Activated CD4-positive, alpha-beta T cell treated with anti-CD3 and anti-CD28 coated beads, Interleukin-2, amount 50 U/mL, for 16 hours (primary cell): ENCODE measurements at places on chromosomes 1 and 21.

- no peak for DNase-seq
Observed at GRCh38 chr21:26473471-26473870, 99.6 kb downstream of the CYYR1 start.

DNA sequence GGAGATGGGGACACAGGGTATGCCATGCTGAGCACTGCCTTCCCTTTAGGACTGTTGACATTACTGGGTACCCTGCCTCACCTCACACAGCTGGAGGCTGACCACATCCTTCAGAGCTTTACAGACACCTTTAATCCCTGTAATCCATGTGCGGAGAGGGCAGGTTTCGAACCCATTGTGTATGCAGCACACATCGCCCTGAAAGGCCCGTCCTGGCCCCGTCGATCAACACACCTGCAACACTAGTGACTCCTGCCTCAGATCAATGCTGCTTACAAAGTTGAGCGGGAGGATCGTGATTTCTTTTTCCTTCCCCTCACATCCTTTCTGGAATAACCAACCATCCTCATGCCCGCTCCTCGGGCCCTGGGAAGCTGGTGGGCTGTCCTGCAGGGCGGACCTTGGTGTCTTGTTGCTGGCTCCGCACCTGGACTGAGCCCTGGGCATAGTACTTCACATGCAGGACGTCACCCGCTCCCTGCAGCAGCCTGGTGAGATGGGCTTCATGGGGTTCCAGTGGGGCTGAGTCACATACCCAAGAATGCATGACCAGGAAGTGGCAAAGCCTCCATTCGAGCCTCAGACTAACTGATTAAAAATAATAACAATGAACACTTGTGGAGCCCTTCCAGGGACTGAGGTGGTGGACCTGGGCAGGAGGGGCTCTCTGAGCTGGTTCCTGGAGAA is 403.6 kb downstream of the PTPRU start:
- DNase-seq, result no peak

GRCh38 chr1:114503916-114504422 is 7.0 kb downstream of the TRIM33 start:
- no peak for DNase-seq

- DNase-seq, result no peak
Observed at GRCh38 chr1:169680377-169681019, 30.9 kb downstream of the SELL start.

- DNase-seq, result no peak
Observed at GRCh38 chr1:201379733-201380242, 2.3 kb upstream of the TNNT2 start.

DNA sequence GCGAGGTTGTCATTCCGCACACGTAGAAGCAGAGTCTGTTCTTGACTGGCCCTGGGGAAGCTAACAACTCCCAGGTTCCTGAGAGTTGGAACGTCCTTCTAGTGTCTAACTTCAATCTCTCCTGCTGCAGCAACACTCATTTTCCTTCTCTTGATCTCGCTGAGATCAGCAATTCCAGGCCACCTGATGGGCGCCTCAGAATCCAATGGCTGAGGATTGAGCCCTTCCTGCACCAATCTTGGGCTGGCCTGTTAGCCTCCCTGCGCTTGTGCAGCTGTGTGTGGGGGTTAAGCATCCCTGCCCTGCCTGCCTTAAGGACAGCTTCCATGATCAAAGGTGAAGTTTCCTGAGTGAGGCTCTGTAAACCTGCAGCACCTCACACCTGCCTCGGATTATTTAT is 87.9 kb downstream of the SYT2 start:
- DNase-seq, result no peak

DNA sequence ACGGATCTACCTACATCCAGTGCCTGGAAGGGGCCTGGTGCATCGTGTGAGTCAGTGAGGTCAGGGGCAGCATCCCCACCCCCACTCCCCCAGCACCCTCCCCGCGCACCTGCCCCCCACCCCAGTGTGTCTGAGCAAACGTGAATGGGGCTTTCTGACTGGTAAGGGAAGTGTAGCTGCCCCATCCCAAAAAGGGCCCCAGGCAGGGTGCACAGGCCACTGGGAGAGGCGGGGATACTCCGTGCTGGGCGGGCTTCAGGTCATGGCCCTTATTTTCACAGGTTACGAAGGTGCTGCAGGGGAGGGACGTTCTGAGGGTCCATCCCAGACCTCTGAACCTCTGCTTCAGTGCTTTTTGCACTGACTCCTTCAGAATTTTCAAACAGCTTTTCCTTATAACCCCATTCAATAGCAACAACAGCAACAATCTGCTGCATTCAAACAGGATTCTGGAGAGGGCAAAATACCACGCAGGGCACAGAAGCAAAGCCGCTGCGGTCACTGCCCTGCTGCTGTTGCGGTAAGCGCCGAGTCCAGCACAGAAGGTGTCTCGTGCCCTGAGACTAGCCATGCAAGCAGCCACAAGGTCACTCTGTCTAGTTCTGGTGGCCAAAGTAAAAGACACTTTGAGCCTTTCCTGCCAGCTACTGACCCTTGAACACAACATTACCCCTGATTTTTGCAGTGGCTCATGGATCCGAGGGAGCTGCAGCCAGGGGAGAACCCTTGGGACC is 10.3 kb downstream of the TTC34 start:
- no peak for DNase-seq

DNA sequence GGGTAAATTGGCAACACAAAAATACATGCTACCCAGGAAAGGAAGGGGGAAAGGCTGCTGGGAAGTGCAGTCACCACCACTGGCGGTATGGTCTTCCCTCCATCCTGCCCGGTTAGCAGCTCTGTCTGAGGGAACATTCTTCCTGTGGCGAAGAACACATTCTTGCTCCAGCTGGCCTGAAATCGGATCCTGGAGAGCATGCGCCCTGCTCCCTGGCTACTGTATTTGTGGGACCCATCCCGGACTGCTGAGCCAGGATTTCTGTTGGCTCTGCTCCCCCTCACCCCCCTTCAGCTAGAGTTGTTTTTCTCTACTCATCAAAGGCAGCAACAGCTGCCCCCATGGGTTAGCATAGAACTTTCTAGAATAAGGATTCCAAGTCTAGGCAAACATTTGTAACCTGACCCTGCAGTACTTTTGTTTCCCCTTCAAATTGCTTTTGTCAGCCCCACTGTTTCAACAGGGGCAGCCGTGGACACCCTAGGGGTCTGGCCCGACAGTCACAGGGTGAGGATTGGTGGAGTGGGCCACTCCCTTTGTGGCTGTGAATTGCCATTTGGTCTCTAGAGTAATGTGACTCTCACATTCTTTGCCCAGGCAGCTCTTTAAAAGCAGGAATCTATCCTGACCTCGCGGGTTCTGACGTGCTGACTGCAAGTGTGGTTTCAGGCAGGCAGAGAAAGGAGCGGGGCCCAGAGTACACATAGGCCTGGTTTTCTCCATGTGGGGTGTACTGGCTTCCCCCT is 157.7 kb downstream of the TOMM20 start:
- no peak for DNase-seq

GRCh38 chr1:27087371-27088220 is 67.3 kb downstream of the SLC9A1 start:
- DNase-seq, result no peak

DNA sequence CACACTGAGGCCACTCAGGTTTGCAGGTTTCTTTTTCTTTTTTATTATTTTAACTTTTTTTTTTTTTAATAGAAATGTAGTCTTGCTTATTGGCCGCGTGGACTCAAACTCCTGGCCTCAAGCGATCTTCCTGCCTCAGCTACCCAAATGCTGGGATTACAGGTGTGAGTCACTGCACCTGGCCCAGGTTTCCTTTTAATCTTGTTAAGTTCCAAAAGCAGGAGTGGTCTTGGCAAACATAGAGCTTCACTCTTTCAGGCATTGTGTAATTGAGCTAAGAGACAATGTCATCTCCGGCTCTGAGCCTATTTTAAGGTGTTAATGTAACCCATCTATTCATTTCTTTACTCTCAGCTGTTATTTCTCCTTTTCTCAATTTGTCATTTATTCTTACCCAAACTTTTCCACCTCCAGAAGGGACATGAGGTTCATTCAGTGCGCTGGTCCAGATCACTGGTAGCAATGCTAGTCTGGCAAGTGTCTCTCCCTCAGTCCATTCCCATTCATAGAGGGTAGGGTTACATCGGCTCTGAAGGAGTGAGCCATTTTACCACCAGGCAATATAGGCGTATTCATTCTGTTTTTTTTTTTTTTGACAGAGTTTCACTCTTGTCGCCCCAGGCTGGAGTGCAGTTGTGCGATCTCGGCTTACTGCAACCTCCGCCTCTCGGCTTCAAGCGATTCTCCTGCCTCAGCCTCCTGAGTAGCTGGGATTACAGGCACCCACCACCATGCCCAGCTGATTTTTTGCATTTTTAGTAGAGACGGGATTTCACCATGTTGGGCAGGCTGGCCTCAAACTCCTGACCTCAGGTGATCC is 11.3 kb upstream of the MFSD2A start:
- no peak for DNase-seq
